ENCODE measurements at places on chromosomes 2 and 18.

GRCh38 chr18:50340078-50340477 lies 34.8 kb upstream of the SKA1 start:
- DNase-seq = no peak

- no peak for DNase-seq
Observed at GRCh38 chr2:71950256-71951082, 197.2 kb downstream of the CYP26B1 start.

DNA sequence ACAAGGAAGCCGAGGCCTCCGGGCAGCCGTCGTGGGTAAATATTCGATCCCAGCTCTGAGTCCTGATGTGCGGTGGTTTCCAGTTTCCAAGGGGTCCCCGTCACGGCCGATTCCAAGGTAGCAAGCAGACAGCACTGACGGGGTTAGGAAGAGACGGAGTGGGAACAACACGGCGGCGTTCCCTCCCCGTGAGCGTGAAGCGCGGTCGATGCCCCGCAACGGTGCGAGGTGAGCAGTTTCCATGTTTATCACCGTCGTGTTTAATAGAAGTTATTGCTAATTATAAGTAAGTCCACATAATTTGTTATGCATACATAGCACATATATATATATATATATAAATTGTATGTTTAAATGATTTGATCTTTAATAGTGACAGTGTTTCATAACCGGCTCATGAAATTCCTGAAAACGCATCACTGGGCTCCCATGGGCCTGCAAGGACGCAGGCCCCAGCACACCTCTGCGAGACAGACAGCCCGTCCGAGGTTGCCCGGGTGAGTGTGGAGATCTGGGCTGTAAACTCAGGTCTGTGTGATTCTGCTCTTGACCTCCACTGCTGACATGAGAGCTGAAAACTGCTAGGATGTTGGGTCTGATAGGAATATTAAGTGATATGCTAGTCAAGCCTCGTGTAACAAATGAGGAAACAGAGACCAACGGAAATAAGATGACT lies 243.5 kb upstream of the SALL3 start:
- DNase-seq = no peak

- DNase-seq = no peak
Observed at GRCh38 chr2:34305587-34305986, 706.5 kb upstream of the FAM98A start.

- DNase-seq = no peak
Observed at GRCh38 chr2:162184821-162185450, 32.9 kb upstream of the GCG start.

DNA sequence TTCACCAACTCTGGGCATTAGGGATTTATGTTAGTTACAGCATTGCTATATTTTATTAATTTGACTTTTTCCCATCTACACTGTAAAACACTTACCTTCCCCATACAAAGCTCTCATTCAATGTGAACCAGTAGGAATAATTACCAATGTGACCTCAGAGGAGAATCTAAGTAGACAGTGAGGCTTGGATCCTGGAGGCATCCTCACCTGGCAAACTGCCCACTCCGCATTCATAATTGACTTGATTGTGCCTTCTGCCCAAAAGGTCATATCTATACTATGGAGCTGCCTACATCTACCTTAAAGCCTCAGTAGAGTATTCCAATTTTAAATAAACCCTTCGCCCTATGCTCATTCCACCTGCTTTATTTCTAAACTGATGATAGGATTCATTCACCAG lies 45.4 kb upstream of the SCN1A start:
- no peak for DNase-seq

DNA sequence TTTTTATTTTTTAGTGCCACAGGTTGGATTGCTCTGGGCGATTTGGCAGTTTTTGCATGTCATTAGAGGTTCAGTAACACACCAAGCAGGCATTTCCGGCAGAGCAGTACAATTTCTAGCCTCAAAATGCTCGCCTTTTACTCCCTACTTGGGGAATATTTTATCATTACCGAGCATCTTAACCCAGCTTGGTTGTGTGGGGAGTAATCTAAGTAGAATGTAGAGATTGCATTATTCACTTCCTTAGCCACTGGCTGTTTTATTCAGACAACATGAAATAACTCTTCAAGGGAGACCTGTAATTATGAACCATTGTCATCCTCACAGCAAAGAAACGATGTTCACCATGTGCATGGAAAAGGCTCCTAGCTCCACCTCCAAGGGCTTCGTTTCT lies 13.1 kb downstream of the GRP start:
- no peak for DNase-seq

GRCh38 chr18:3012136-3013023 lies 564 bp downstream of the LPIN2 start:
- peak; percentile 18 for DNase-seq

DNA sequence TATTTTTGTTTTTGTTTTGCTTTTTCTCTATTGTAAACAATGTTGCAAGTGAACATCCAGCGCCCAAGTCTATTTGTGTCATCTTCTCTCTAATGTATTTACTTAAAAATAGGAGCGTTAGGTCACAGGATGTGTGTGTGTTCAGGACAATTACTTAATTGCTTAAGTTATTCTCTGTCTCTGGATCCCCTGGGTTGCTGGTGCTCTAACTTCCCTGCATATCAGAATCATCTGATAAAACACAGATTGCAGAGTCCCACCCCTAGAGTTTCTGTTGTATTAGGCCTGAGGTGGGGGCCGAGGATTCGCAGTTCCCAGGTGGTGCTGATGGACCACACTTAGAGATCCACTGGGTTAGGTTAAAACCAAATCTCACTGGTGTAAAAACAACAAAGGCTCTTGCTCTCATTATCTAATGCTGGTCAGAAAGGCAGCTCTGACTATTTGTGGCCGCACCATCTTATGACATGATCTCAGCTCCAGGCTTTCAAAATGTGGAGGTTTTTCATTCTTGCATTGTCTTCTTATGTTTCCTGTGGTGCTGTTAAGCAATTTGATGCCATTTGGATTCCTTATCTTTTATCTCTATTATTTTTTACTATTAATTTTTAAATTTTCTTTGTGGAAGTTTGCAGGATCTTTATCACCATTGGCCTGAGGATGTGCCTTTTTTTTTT lies 87.7 kb downstream of the CLIP4 start:
- DNase-seq = no peak

GRCh38 chr2:101515477-101515876 lies 40.6 kb upstream of the RFX8 start:
- DNase-seq = no peak

- no peak for DNase-seq
Observed at GRCh38 chr2:111897924-111898702, at the start of gene MERTK. Gene MERTK, plus strand, starts transcription at chr2:111898607. Its CDS starts 129 bp downstream, at chr2:111898736.

- no peak for DNase-seq
Observed at GRCh38 chr18:80239830-80240229, 7.5 kb downstream of the PARD6G start.

DNA sequence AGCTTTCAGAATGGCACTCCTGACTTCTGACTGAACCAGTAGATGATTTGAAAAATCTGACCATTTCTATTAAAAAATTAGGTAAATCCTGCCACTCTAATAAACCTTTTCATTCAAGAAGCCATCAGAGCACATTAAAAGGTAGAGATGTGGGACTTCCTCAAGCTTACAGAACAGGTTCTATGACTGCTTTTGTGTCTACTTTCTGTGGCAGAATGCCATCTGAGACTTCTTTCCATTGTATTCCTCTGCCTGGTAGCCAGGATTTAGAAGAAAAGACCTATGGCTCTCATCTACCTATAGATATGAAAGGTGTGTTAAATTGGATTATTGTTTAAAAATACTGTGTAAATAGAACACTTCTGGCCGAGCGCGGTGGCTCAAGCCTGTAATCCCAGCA lies 99.9 kb upstream of the NABP1 start:
- DNase-seq = no peak

DNA sequence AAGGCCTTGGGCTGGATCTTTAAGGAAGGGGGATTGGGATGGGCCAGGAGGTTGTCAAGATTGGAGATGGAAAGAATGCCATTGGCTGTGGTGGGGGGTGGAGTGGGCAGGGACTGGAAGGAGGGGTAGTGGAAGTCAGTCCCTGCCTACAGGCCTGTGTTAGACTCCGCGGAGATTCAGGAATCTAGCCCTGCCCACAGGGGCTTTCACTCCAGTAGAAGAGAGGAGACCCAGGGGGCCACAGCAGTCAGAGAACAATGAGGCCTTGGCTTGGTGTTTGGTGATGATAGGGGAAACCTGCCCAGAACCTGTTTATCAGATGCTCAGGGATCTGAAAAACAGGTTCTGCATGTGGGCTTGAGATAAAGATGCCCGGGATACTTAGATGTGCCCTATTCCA lies 6.1 kb downstream of the STEAP3 start:
- no peak for DNase-seq

GRCh38 chr2:85662899-85663593 lies 5.0 kb downstream of the SFTPB start:
- DNase-seq = no peak

GRCh38 chr2:214069254-214069653 lies 341.6 kb upstream of the VWC2L start:
- no peak for DNase-seq

DNA sequence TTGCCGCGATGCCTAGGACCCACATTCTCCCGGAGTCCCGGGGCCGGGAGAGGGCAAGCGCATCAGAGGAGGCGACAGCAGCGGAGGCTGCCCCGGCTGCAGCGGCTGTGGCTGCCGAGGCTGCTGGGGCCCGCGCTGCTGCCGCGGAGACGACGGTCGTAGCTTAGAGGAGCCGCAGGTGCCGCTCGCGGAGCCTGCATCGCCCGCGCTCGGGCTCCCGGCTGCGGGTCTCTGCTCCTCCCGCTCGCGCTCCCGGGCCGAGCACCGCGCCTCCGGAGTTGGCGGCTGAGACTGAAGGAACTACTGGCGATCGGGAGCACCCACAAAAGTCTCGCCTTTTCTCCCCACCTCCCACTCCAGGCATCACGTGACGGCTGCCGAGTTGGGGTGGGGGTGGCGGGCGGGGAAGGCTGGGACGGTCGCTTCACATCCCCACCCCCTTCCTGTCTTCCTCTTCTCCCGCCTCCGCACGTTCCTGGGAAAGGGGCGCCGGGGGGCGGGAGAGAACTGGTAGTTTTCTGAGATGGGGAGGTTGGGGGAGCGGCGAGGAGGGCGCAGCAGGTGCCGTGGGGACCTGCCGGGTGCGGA lies at the start of gene LYPD1:
LYPD1 (minus strand) TSS at position 298 of the 588 bp plus-strand sequence; CDS start at position 25, 273 bp downstream.
- no peak for DNase-seq

- no peak for DNase-seq
Observed at GRCh38 chr2:69345434-69345833, 41.6 kb downstream of the GFPT1 start.

GRCh38 chr2:27795093-27795834 lies 23.7 kb downstream of the MRPL33 start:
- no peak for DNase-seq

Data from stimulated activated CD4-positive, alpha-beta T cell treated with anti-CD3 and anti-CD28 coated beads, Interleukin-1b, Interleukin-23, amount 100 ng/mL, for 1 hour (primary cell).